Jurkat, Clone E6-1 (cell line): ENCODE measurements at places on chromosomes 7 and 10.

DNA sequence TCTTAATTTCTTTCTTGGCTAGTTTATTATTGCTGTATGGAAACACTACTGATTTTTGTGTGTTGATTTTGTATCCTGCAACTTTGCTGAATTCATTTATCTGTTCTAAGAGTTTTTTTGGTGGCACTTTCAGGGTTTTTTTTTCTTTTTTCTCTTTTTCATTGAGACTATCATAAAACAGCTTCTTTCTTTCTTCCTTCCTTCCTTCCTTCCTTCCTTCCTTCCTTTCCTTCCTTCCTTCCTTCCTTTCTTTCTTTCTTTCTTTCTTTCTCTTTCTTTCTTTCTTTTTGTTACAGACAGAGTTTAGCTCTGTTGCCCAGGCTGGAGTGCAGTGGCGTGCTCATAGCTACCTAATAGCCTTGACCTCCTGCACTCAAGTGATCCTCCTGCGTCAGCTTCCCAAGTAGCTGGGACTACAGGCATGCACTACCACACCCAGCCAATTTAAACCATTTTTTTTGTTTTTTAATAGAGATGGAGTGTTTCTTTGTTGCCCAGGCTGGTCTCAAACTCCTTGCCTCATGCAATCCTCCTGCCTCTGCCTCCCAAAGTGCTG lies 72.3 kb downstream of the ZNF503 start:
- no peak for DNase-seq

- DNase-seq = no peak
Observed at GRCh38 chr7:1073142-1073977, 14.6 kb upstream of the GPER1 start.

- peak; percentile 5 for DNase-seq
Observed at GRCh38 chr7:30196408-30196807, 61.6 kb downstream of the MTURN start.

GRCh38 chr10:70233939-70234300 lies 691 bp upstream of the PPA1 start:
- DNase-seq = no peak

DNA sequence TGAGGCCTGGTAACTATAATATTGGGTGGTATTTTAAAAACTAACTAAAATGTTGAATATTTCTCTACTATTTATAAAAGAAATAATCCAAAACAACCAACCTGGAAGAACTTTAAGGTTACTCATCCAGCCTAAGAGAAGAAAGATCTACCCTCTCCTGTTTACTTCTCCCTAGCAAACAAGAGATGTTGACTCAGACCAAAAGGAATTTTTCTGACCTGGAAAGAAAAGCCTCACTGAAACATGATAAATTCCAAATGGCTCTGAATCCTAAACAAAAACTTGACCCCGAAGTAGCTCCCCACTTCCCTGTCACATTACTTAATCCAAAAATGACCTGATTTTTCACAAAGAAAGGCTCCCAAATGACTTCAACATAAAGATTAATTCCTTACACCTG lies 101.2 kb downstream of the PARD3 start:
- DNase-seq = no peak

DNA sequence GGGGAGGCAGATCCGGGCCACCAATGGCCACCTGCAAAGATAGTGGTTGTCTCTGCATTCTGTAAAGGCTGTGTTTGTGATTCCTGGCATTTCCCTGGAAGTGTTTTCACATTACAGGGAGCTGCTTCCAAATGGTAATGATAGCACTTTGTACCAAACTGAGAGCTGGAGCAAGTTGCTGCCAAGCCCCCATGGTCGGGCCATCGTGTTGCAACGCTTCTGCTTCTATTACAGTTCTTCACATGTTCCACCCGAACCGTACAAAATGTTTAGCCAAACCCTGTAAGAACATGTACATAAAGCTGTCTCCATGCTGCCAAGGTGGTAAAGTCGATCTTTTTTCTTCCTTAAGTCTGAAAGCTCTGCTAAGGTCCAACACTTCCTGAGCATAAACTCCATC lies 397.7 kb upstream of the NFE2L3 start:
- DNase-seq = no peak

DNA sequence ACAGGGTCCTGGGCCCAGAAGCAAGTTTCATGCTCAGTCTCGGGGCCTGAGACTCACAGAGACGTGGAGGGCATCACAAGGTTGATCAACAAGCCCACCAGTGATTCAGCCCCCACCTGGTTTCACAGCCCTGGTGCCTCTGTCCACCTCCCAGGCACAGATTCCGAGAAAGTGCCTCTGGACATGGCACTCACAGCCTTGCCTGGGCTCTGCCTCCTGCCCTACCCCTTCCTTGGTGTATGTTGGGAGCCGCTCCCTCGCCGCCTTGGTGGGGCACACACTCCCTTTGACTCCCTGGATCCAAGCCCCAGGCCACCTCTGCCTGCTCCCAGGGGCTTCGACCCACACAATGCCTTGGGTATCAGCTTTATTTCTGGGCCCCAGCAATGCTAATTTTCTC lies 200.8 kb upstream of the PPP2R2D start:
- DNase-seq = no peak

DNA sequence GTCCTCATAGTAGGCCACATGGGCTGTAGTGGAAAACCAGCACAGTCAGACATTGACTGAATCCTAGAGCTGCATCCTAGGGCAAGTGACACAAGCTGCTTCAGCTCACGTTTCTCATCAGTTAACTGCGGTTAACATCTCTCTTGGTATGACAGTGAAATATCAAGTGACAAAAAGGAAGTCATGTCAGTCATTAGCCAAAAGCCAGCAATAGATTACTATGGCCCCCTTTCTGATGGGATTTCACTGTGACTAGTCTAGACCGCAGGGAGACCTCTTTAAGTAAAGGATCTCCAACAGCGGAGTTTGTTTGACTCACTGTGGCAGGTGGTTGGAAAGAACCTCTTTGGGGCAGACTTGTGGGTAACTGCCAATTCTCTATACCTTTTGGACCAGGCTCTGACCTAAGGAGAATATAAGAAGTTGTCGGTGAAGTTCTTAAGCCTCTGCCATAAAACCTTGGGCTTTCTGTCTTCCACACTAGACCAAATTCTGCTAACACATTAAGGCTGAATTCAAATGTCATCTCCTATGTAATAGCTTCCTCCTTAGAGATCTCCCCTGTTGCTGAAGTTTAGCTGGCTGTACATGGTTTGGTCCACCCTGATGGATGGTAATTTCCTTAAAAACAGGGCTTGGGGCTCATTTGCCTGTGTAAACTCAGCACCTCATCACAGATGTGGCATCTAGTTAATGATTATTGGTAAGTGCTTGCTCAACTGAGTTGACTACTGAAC lies 115.3 kb downstream of the SGMS1 start:
- no peak for DNase-seq

DNA sequence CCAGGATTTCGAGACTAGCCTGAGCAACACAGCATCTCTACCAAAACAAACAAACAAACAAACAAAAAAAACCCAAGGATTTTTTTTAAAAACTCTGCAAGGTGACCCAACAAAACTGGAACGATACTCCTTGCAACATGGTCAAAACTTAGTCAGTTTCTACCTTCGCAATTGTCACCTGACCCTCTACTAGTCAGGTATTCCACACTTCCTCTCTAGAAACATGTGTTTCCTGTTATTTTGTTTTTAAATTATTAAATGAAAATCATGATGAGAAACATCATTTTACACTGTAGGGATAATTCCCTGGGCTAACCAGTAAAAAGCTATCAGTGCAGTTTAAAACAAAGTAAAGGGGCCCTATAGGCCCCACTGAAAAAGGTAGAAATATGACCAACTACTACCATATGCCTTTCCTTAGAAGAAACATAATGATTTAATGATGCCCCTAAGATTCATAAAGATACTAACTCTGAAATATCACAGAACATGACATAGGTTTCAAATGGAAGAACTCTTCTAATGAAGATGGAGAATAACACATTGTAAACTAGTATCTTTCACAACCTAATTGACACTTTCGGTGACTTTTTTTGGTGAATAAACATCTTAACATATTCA lies 8.7 kb downstream of the BRAF start:
- no peak for DNase-seq

GRCh38 chr7:25940086-25940906 lies 211.7 kb upstream of the NFE2L3 start:
- peak; percentile 81 for DNase-seq

- no peak for DNase-seq
Observed at GRCh38 chr7:81514546-81514945, 255.3 kb downstream of the HGF start.

GRCh38 chr10:110404825-110405224 lies 92.9 kb upstream of the DUSP5 start:
- no peak for DNase-seq

DNA sequence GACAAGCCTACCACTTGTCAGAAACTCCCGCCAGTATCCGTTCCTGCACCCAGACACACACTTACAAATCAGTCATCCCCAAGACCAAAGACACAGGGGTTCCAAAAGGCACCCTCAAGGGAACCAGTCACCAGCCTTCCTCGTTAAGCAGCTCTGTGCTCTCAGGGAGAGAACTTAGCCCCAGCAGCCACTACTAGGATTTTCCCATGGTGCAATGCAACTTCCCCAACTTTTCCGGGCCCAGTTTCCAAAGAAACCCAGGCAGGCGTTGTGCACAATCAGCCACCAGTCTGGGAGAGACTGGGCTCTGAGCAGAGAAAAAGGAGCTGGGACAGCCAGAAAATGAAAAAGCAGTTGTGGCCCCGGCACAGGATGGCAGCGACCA lies 1.2 kb downstream of the DLG5 start:
- no peak for DNase-seq

- DNase-seq = no peak
Observed at GRCh38 chr7:92313055-92313454, 67.3 kb downstream of the ANKIB1 start.

DNA sequence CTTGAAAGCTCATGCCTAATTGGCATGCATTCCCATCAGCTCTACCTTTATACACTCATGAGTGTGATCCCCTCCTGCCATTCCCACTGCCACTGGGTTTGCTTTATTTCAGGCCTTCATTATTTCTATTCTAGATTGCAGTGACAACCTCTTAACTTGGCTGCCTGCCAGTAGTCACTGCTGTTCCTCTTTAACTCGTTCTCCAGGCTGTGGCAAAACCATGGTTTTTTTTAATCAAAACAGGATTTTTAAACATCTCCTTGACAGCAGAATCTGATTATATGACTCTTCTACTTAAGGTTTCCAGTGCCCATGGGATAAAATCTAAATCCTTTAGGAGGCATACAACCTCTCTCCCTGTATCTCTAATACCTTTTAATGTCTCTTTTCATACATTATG lies 223.7 kb upstream of the PCDH15 start:
- DNase-seq = no peak

GRCh38 chr7:147878912-147879661 lies 711.5 kb upstream of the C7orf33 start:
- DNase-seq = no peak

GRCh38 chr10:87546971-87547413 lies 42.3 kb downstream of the MINPP1 start:
- no peak for DNase-seq

GRCh38 chr7:15685358-15686294 lies 857 bp downstream of the MEOX2 start:
- no peak for DNase-seq

- no peak for DNase-seq
Observed at GRCh38 chr7:67343114-67343513, 346.5 kb downstream of the TYW1 start.

GRCh38 chr7:151178236-151178635 lies 8.8 kb downstream of the ASB10 start:
- DNase-seq = no peak

GRCh38 chr7:118218413-118219156 lies 5.9 kb upstream of the ANKRD7 start:
- DNase-seq = no peak

GRCh38 chr7:120218712-120219111 lies 54.3 kb upstream of the KCND2 start:
- no peak for DNase-seq

DNA sequence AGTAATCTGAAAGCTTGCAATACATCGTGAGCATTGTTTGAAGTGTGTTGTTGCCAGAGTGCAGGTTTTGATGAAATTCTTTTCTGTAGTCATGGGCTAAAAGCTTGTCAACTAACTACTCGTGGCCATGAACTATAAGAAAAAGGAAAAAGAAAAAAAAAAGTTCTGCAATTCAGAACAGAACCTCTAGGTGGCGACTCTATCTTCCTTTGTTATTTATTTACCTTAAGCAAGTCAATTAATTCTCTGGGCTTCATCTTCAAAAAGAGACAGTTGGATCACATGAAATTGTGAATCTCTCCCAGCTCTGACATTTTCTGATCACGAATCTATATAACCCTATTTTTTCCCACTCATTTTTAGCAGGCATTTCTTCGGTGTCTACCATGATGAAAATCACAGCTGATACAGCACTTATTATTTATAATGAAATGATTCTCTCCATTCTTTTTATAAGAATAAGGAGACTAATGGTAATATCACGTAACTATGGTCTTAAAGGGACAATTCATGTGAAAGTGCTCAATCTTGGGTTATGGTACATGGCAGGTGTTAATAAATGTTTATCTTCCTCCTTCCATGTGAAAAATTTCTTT lies 18.8 kb downstream of the TMEM196 start:
- DNase-seq = peak; percentile 40

DNA sequence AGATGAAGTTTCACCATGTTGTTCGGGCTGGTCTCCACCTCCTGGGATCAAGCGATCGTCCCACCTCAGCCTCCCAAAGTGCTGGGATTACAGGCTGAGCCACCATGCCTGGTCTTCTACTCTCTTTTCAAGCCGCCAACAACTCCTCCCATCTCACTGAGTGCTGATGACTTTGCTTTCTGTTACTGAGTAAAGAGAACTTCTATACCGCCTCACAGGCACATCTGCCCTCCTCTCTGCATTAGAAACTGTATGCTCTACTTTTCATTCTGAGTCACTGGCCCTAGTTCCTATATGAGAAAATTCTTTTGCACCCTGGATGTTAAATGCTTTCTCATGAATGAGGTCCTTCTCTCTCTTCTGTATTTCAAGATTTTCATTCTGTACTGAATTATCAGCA lies 2.2 kb upstream of the ZNF239 start:
- no peak for DNase-seq

DNA sequence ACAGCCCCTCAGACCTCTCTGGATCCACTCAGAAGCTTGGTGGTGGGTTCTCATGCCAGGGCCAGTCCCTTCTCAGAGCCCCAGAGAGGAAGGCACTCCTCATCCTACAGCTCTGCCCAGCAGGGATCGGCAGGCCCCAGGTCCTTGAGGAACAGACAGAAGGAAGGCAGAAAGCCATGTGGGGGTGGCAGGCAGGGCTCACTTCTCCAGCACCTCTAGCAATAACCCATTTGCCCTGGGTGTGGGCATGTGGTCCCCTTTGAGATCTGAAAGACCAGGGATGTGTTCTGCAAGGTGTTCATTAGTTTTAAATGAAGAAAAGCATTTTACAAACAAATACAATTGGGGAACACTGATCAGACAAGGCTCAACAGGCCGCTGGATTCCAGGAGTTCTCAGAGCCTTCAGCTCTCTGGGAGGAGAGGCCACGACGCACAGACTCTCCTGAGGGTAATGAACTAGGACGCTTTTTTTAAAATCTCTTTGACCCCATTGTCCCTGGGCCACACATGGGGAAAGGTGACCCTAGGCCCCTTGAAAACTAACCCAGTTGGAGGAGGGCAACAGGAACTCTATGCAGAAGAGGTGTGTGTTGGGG lies 40.6 kb downstream of the LDB3 start:
- no peak for DNase-seq

GRCh38 chr10:132500781-132501415 lies 36.7 kb upstream of the INPP5A start:
- DNase-seq = peak; percentile 27
